ENCODE measurements at places on chromosomes 12 and 14.

DNA sequence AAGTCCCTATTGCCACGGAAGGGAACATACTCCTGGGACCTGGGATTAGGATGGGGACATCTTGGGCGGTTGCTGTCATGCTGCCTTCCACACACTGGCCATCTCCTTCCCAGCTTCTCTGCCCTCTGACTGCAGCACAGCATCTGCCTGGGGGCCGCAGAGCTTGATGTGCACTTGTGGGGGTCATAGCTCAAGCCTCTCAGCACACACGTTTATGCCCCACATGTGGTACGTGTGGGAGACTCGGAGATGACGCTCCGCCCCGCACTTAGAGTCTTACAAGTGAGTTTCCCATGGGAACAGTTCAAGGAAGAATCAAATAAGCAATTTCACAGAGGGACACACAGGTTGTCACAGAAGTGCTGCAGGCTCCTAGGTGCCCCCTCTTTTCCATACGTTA lies 8.6 kb downstream of the ACADS start:
- no peak for DNase-seq

DNA sequence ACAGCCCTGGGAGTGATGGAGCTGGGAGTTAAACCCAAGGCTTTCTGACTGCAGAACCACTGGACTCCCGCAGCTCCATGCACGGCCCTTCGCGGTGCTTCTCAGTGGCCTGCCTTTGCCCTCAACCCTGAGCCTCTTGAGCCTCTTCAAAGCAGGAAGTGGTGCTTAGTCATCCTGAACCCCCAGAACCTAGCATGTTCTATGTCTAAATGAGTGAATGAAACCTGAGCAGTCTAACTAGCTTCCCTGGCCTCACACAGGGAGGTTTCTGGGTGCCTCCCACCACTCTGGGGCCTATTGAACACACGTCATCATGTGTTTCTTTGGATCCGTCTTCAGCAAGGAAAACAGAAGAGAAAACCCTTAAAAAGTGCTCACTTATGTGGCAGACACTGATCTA lies 117.9 kb upstream of the SFSWAP start:
- DNase-seq = no peak

DNA sequence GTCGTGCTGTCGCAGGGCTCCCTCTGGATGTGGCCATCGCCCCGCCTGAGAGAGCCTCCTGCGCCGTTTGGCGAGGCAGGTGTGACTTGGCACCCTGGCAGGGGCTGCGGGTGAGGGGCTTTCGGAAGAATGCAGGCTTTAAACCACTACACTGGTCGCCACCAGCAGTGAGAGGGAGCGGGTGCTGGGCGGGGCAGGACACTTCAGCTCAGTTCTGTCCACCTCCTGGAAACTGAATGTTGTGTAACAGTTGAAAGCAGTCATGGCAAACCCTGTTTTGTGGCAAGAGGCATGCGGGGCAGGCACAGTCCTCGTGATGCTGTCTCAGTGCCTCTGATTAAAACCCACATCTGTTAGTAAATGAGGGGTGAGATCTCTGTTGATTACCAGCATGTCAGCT lies 55.9 kb downstream of the AACS start:
- DNase-seq = no peak

DNA sequence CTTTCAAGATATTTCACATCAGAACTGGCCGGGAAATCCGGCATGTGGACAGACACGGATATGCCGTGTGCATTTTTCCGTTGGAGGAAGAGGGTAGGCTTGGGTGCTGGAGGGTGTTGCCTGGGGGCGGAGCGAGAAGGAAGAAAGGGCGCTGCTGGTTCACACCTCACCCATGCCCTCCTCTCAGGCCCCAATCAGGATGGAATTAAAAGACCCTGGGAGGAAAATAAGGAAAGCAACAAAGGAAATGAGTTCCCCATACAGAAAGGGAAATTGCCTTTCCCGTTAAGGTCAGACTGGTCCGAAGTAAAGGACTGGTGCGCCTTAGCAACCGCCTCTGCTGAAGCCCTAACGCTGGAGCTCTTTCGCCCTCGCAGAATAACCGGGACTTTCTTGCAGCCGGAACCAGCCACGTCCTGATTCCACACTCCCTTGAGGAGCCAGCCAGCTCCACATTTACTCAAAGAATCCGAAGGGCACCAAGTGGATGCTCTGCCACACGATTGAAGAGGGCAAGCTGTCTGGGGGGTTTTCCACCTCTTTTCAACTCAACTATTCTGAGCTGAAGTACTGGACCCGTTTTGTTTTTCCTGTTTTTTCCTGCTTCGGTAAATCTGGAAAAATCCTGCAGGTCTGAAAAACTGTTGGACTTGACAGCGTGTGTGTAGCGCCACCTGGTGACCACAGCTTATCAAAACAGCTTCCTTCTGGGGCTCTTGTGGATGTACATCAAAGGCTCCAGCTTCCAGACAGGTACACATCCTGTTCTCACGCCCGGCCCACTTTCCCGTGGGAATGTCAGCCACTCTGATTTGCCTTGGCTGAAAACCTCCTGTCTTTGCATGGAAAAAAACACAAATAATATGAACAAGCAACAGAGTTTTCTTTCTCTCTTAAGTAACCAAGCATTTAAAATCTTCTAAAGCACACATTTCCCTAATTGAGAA lies 37.6 kb upstream of the BCL2L14 start:
- DNase-seq = peak; percentile 83

DNA sequence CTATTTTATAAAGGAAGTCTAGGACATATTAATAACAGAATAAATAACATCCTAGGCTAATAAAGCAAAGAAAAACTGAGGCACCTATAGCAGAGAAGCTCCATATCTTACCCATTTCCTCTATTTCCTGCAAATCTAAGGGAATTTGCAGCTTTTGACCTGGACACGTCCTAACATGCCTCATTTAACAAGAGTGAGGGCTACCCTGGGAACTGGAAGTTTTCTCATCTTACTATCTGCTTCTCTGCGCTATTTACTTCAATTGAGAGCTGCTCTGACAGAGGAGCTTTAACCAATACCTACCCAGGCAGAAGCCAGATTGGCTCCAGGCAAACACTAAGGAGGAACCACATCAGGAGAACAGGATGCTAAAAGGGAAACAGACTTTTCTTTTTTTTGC lies 5.7 kb downstream of the YBX3 start:
- DNase-seq = no peak

GRCh38 chr12:105427883-105428282 lies 97.4 kb downstream of the C12orf75 start:
- no peak for DNase-seq

DNA sequence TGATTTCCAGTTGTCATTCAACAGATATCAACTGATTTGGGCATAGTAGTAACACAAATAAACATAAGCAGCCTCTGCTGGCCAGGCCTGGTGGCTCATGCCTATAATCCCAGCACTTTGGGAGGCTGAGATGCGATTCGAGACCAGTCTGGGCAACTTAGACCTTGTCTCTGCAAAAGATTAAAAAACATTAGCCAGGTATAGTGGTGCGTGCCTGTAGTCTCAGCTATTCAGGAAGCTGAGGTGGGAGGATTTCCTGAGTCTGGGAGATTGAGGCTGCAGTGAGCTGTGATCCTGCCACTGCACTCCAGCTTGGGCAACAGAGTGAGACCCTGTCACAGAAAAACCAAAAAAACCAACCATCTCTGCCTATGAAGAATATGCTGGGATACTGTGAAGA lies 7.1 kb downstream of the METAP2 start:
- no peak for DNase-seq

GRCh38 chr12:20792971-20793370 lies 17.5 kb upstream of the SLCO1B3 start:
- DNase-seq = no peak

DNA sequence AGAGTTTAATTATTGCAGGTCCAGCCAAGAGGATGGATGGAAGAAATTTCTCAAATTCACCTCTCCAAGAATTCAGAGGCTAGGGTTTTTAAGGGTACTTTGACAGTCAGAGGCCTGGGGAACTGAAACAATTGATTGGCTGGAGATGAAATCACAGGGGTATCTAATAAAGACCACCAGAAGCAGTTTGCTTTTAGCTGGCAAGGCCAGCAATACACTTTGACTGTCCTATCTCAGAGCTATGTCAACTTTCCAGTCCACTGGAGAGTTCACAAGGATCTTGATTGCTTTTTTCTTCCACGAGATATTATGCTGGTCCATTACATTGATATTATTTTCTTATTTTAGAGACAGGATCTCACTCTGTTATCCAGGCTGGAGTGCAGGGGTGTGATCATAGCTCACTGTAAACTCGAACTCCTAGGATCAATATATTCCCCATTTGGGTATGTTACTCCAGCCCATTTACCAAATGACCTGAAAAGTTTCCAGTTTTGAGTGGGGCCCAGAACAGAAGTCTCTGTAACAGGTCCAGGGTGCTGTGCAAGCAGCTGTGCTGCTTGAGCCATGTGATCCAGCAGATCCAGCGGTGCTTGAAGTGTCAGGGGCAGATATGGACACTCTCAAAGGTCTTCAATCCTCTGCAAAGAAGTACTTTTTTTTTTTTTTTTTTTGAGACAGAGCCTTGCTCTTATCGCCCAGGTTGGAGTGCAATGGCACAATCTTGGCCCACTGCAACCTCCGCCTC lies 17.2 kb upstream of the ATF7 start:
- DNase-seq = no peak

DNA sequence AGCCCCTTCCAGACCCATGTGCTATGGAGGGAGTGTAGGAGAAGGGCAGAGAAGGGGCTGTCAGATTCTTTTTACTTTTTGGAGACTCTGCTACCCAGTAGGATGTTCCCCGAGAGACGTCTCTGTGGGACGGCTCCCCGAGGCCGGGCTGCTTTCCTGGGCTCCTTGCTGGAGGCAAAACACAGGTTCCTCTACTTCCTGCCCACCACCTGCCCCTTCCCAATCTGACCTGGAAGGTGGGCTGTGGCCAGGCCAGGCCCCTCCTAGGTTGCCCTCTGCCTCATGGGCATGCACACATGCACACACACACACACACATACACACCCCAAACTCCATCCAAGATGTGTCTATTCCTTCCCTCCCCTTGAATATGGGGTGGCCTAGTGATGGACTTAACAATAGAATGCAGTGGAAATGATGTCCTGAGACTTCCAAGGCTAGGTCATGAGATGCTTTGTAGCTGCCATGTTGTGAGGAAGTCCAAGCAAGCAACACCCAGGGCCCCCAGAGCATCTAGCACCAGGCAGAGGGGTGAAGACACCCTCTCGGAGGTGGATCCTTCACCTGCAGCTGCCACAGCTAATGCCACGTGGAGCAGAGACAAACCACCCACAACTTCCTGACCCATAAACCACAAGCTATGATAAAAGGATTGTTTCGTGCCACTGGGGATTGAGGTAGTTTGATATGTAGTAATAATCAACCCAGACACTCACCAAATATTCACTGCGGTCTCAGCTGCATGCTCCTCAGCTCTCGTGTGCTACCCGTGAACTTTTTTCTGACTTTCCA lies 1.6 kb upstream of the ASB2 start:
- DNase-seq = no peak

DNA sequence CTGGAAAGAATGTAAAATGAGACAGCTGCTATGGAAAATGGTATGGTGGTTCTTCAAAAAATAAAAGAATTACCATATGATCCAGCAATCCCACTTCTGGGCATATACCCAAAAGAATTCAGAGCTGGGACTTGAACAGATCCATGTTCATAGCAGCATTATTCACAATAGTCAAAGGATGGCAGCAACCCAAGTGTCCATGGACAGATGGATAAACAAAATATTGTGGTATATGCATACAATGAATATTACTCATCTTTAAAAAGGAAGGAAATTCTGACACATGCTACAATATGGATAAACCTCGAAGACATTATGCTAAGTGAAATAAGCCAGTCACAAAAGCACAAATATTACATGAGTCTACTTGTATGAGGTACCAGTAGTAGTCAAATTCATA lies 9.1 kb downstream of the RAB2B start:
- DNase-seq = no peak

- DNase-seq = no peak
Observed at GRCh38 chr12:71139153-71139735, 18.6 kb downstream of the TSPAN8 start.

GRCh38 chr14:49306152-49306751 lies 279.9 kb downstream of the RPS29 start:
- DNase-seq = no peak

DNA sequence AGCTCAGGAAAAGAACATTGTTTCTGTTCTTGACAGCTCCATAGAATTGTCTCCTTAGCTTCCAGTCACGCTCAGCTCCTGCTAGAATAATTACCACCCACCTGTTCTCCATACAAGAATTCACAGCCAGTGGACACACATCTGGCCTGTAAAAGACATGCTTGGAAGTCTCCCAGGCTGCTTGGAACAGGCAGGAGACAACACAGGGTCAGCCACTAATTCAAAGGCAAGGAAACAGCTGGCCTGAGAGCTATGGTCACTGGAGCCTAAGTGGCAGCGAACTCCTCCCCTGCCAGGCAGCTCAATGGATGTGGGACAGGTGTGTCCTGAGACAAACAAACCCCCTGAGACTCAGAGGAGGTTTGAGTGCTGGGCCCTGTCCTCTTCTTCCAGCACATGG lies 22.9 kb upstream of the LTBP2 start:
- DNase-seq = peak; percentile 75

- DNase-seq = no peak
Observed at GRCh38 chr12:7751394-7751793, 4.2 kb upstream of the CLEC4C start.

- no peak for DNase-seq
Observed at GRCh38 chr12:13340149-13340548, 143.6 kb downstream of the EMP1 start.

DNA sequence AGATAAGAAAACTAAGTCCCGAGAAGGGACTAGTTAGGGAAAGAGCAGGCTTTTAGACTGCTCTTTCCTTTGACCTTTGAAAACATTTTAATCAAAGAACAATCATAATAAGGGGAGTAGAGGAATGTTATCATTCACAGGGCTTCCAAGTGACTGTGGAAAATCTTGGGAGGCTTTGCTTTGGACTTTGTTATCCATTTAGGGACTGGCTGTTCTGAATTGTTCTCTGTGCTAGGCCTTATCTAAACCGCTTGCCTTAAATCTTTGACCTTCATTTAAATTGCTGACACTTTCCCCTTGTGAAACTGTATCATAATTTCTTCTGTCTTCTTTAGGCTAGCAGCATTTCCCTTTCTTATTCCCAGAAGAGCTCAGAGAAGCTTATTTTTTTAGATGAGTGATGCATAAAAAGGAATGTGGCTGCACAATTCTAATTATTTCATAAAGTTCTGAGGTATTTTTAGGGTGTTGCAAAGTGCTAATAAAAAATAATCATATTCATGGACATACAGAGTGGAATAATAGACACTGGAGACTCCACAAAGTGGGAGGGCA lies 9.5 kb upstream of the CALM1 start:
- no peak for DNase-seq

GRCh38 chr14:102798926-102799325 lies 21.7 kb downstream of the TRAF3 start:
- no peak for DNase-seq

GRCh38 chr14:95188380-95188779 lies 31.1 kb upstream of the DICER1 start:
- no peak for DNase-seq
